Stimulated activated effector memory CD8-positive, alpha-beta T cell treated with anti-CD3 and anti-CD28 coated beads, Interleukin-12 subunit alpha, Interleukin-12 subunit beta, amount 100 ng/mL, for 72 hours (primary cell): ENCODE measurements at places on chromosomes 2 and 18.

DNA sequence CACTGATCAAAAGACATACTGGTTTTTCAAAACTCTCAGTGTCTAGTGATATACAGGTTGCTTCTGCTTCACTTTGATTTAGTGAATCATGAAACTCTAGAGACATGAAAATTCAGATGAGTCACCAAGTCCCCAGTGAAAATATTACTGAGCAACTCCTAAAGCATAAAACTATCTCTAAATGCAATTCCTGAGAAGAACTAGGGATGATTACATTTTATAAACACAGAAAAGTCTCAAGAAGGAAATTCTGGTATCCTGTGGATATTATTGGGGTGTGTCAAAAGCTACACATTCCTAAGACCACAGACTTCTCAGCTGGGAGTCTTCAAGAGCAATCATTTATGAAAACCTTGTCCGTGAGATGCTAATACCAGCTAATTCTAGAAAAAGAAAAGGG, 9.7 kb downstream of the LRRTM4 start:
- no peak for DNase-seq

DNA sequence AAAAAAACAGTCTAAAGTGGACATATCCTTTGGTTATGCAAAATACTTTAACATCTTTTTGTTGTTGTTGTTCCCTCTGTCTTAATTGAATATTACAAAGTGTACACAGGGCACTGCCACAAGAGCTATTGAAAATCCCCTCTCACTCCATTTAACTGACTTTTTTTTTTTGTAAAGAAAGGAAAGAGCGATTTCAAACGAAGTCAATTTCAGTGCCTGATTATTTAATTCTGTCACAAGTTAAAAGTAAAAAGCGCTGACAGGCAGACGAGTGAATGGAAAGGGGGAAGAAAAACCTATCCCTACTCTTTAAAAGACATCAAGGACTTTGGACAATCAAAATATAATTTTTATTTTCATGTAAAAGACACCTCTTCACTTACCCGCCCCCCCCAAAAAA, 1.9 kb downstream of the FIGN start:
- no peak for DNase-seq

DNA sequence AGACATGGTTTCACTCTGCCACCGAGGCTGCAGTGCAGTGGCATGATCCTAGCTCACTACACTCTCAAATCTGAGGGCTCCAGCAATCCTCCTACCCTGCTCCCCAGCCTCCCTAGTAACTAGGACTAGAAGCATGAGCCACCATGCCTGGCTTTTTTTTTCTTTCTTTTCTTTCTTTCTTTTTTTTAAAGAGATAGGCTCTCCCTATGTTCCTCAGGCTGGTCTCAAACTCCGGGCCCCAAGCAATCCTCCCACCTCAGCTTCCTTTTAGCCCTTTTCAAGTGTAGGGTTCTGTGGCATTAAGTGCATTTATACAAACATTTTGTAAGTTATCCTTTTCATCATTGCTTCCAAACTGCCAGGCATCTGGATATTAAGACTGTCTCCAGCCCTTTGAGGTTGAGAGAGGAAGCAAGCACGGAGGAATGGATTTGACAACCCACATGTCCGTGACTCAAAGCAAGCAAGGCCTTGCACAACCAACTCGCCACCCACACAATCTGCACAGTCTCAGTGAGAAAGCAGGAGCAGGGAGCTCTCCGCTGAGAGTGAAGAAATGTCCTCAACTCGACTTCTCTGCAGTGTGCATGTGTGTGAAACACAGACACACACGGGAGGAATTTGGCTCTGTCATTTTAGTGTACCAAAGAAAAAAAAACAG, 65.6 kb downstream of the ATP8B1 start:
- no peak for DNase-seq

- no peak for DNase-seq
Measured at GRCh38 chr18:58927659-58928058, 63.0 kb downstream of the ZNF532 start.

- DNase-seq: no peak
Measured at GRCh38 chr2:143996974-143997373, 522.9 kb downstream of the ZEB2 start.

DNA sequence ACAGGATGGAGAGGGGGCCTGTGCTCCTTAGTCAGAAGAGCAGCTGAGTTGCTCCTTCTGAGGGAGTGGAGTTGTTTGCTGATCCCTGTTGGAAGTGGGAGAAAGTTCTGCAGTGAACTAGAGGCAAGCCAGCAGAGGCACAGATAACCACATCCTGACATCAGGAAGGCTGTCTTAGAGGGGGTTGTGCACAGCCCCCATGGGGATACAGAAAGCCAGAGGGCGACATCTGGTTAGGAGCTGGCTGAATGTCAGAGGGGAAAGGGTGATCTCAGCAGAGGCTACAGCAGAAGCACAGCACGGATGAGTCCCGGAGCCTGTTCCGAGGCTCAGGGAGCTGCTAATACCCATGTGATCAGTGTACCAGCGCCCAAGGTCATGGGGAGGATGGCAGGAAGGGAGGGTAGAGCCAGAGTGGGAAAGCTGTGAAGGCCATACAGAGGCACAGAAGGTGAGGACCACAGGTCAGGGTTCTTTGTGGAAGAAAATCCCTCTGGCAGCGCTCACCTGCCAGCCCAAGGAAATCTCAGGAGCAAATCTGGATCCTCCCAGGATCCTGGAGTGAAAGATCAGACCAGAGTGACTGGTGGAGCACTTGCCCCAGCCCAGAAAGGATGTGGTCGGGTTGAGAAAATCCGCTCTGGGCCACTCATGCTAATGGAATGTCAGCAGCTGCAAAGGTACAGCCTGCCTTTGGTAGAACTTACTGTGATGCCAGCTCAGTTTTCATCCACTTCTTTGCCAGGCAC, 111.8 kb downstream of the STPG4 start:
- DNase-seq: no peak

DNA sequence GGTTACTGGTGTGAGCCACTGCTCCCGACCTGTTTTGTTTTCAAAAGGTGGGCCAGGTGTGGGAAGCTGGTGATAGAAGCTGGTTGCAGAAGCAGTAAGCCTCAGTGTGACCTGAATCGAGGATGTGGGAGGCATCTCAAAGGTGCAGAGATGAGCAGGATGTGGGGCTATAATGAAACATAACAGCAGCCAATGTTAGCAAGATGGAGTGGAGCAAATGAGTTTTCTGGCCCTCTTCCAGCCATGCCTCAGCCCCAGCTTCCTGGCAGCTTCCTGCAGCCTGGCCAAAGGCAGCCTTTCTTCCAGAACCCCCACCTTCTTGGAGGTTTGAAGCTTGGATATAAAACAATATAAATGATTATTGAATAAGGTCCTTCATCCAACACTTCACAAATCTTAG, 184.8 kb downstream of the NCK2 start:
- DNase-seq: no peak

- DNase-seq: no peak
Measured at GRCh38 chr18:76376225-76376624, 118.8 kb downstream of the ZNF516 start.

DNA sequence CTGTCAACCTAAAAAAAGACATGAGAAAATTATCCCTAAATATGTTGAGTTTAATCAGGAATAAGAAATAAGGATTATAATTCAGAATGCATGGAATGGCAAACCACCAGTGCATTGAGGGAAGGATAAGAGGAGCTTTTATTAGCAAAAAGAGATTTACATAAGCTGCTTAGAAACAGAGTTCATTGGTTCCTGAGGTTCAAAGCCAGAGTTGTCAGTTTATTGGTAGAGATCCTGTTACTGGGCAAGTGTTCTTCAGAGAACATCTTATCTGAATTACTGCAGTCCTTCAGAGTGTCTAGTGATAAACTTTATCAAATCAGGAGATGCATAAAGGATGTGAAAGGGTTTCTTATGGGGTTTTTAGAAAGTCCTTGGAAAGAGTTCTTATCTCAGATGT, 76.0 kb upstream of the MEX3C start:
- no peak for DNase-seq

- DNase-seq: no peak
Measured at GRCh38 chr2:126880324-126880723, 18.4 kb upstream of the TEX51 start.

DNA sequence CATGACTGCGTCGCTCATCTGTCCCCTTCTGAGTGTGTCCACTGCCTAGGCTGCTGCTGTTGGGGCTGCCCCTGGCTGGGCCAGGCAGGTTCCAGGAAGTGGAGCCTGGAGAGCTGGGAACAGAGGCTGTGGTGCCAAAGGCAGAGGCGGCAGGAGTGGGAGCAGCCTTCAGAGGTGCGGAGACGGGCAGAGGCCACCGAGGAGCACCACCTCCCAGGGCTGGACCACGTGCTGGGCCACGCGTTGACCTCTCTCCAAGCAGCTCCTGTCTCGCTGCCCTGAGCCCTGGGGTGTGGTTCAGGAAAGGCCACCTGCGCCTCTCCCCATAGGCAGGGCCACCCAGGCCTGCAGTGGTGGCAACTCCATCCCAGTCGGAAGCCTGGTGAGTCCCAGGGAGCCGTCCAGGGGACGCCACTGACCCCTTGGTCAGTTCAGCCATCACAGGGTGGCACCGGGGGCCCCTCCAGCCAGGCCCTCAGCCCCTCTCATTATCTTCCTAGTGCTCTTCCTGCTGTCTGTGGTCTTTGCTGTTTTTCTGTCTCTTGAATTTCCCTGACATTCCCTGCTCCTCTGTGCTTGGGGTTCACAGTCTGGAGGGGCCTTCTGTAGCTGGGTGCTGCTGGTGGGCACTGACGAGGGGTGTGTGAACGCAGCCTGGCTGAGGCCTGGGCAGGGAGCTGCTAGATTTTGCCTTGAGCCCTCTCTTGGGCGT, 122.8 kb upstream of the HS6ST1 start:
- DNase-seq: no peak

- no peak for DNase-seq
Measured at GRCh38 chr2:201918616-201919307, 112.4 kb downstream of the CDK15 start.

DNA sequence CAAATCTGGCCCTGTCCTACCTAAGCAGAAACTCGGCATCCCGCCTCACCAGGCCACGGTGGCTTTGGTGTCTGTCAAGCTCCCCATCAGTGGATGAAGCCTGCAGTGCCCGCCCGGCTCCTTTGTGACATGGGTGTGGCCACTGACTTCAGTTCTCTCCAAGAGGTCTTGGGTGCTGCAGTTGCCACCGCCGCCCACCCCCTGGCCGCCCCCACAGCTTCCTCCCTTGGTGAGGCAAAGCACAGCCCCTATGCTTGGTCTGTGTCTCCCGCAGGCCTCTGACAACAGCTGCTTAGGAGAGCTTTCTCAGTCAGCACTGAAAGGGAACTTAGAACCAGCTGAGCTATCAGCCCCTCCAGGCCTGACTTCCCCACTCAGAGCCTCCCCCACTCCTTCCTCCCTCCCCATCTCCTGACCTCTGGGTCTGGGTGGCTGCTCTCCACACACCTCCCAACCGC, 22.9 kb upstream of the GPR55 start:
- DNase-seq: no peak

- peak; percentile 6 for DNase-seq
Measured at GRCh38 chr2:24164416-24164973, 10.4 kb upstream of the FAM228A start.

DNA sequence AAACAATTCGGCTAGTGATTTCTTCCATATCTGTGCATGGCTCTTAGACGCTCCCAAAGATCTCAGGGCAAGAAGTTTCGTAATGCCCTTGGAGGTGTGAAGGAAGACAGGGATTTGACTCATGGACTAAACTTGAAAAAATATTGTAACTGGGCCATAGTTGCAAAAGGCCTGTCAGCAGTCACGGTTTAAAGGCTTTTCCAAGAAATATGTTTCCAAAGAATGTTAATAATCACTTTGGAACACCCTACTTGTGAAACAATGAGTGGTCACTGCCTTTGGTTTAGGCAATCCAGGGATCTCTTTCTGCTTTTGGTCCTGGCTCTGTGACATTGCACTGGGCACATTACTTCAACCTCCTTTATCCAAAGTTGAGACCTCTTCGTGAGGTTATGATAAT, 102.5 kb upstream of the RASGRP3 start:
- DNase-seq: no peak

DNA sequence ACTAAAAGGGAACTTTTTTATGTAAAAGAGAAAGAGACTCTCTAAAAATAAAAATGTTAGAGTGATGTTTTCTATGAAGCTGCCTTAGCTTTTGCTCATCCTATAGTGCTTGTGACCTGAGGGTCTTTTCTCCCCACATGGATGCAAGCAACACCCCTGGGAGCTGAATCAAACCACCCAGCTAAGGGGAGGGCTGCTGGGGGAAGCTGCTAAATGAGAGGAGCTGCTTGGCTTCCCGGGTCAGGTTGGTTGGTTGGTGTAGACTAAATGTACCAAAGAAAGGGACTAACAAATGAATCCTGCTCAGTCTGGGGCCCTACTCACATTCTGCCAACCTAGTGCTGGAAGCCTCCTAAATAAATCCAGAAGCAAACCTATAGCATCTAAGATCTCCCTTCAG, 35.0 kb downstream of the AFF3 start:
- DNase-seq: no peak

DNA sequence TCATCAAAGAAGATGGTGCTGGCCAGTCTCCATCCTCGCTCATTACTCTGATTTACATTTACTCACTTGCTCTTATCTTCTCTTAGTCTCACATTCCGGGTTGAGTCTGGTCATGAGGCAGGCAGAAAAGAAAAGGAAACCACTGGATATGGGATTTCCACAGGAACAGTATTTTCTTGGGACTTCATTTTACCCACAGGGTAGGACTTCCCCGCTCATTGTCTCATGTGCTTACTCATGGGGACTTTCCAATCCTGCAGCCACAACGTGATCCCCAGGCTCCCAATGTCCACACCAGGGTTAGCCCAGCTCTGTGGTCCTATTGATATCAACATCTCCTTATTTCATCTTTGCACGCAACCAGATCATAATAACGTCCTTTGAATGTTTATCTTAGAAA, 373.8 kb downstream of the TMEM182 start:
- no peak for DNase-seq

- no peak for DNase-seq
Measured at GRCh38 chr2:10722252-10722825, 909 bp downstream of the ATP6V1C2 start.

DNA sequence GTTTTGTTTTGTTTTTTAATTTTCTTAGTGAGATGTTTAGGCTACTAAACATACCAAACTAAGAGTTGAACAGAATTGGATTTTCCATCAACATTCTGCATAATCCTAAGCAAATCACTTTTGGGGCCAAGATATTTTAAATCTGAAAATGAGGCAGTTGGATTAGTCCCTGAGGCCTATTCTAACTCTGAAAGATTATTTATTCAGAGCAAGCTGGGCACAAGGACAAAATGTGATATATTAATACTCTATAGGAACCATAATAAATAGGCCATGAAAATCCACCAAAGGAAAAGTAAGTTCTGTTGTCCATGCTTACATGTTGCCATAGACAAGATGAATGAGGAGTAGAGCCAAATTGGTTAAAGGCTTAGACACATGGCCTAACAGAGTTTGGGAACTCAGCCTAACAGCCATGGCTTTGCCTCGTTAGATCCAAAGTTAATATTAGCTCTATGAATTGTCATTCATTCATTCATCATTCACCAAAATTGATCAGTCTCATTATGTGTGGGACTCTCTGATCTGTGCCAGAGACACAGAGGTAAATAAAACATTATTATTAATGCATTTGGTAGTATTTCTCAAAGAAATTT, 183.5 kb downstream of the SCG2 start:
- DNase-seq: no peak

DNA sequence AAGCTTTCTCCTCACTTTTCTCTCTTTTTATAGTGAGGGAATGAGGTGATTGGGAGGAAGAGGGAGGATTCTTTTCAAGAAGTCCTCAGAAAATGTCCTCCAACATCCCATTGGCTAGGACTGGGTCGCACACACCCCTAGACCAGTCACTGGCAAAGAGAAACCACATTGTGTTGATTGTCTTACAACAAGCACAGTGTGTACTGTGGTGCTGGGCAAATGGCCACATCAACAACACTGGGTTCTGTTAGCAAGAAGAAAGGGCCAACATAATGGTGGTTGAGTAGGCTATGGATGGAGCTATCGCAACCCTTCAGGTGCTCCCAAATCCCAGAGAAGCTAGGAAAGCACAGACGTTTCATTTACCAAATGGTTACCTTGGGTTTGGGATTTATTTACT, 18.7 kb upstream of the PTPN4 start:
- no peak for DNase-seq
